ENCODE measurements at places on chromosomes 2 and 18. TPM values are rescaled to one million over a fixed set of nuclear protein-coding genes. Genes with fewer than 3 reads are reported as not detected.

GRCh38 chr2:150609831-150610582 is 122.5 kb upstream of the RND3 start:
- DNase-seq = no peak
- no peaks in the 10 kb centered on the region for H3K36me3 ChIP-seq
- no peak overlapping the region for H3K27ac ChIP-seq
- no peak overlapping the region for H3K4me3 ChIP-seq

GRCh38 chr18:38644875-38645641 is 1079.5 kb upstream of the CELF4 start:
- no peaks in the 10 kb centered on the region for H3K4me1 ChIP-seq
- no peaks in the 10 kb centered on the region for H3K36me3 ChIP-seq
- no peak overlapping the region for H3K27ac ChIP-seq
- DNase-seq = no peak
- H3K27me3 ChIP-seq = no peaks in the 10 kb centered on the region

DNA sequence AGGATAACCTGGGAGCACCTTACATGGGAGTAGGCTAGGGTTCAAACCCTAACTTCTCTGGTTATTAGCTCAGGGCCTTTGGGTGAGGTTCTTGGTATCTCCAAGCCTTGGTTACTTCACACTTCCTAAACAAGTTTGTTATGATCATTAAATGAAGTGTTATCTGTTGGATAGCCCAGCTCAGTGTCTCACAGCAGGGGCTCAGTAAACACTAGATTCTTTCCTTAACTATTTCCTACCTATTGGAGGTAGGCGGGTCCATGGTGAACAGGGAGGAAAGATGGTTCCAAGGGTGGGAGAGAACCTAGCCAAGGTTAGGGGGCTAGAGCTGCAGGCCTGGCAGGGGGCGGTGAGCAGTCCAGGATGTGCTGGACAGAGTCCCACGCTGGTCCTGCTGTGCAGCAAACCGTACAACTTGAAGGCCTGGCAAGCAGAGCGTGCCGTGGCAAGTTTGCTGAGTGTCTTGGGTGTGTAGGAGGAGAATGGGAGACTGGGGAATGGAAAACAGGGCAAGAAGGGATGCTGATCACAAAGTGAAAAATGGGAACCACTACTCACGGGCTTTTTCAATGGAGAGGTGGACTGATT is 259.1 kb downstream of the PRKCE start:
- no peaks in the 10 kb centered on the region for H3K27me3 ChIP-seq
- DNase-seq = no peak
- no peak overlapping the region for H3K4me3 ChIP-seq
- peak overlapping the region; percentile 85 for H3K27ac ChIP-seq
- no peaks in the 10 kb centered on the region for H3K4me1 ChIP-seq
- H3K36me3 ChIP-seq = no peaks in the 10 kb centered on the region

DNA sequence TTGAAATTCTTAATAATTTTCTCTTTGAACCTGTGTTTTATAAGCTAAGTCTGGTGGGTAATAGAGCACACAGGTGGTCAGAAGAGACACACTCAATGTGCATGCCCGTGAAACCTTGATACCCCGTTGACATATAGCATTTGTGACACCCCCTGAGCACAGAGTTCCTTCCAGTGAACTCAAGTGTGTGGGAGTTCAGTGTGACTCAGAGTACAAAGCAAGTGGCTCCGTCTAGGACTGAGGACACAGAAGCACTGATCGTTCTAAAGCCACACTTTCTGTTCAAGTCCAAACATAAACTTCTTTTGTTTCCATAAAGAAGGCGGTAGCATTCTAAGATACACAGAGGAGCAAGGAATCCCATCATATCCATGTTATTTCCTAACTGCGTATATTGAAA is 523.6 kb downstream of the PID1 start:
- DNase-seq = no peak
- no peaks in the 10 kb centered on the region for H3K27me3 ChIP-seq
- no peak overlapping the region for H3K4me3 ChIP-seq
- H3K27ac ChIP-seq = no peak overlapping the region
- H3K4me1 ChIP-seq = no peaks in the 10 kb centered on the region
- no peaks in the 10 kb centered on the region for H3K36me3 ChIP-seq

The KCNIP3 gene
- 1.8 TPM for total RNA-seq

The NYAP2 gene
- 1.5 TPM for total RNA-seq

The ABCB11 gene
- 0.15 TPM for total RNA-seq

The CLHC1 gene
- total RNA-seq = 33.8 TPM

The RBBP8 gene
- 33.8 TPM for total RNA-seq

The AKAIN1 gene
- total RNA-seq = not detected

The STPG4 gene
- total RNA-seq = 0.28 TPM

The CYTIP gene
- 21.4 TPM for total RNA-seq
